ENCODE measurements at places on chromosomes 5 and 9. TPM values are rescaled to one million over a fixed set of nuclear protein-coding genes. Genes with fewer than 3 reads are reported as not detected.
A peak's percentile ranks its signal among the peaks of the same experiment; 100 is the strongest.

CNTNAP3 gene
- 3.8 TPM for total RNA-seq

POLE3 gene
- total RNA-seq = 87.5 TPM

ESM1 gene
- 1.4 TPM for total RNA-seq

TMC1 gene
- total RNA-seq = not detected

DNA sequence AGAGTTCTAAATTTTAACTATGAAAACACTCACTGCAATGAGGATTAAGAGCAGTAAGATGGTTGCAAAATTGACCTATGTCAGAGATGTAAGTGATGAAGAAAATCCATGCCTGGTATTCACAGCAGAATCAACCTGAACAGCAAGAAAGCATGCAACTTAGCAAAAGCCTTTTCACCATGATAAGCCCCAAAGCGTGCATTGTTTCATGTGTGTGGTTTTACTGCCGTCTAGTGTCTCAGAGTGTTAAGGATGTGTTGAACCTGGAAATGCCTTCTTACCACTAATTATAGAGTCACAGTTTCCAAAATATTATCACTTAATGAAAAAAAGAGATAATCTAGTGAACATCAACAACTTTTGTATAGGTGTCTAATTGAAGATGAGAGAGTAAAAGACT, 415.2 kb upstream of the TRPC7 start:
- no peak for DNase-seq

GRCh38 chr5:168753691-168754254, 174.6 kb upstream of the PANK3 start:
- no peak for DNase-seq

DNA sequence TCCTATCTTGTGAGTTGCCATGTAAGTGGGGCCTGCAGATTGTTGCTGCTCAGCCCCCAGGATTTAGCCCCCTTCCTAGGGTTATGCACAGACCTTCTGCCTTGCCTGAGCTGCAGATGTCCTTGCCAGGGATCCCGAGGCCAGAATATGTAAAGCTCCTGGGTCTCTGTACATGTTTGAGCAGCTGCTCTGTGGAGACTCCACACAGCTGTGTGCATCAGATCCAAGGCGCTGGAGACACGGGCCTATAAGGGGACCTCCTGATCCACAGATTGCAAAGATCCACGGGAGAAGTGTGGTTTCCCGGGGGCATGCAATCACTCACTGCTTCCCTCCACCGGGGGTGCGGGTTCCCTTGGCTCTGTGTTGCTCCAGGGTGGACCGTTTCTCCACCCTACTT, 28.9 kb downstream of the TAF11L14 start:
- DNase-seq = no peak

DNA sequence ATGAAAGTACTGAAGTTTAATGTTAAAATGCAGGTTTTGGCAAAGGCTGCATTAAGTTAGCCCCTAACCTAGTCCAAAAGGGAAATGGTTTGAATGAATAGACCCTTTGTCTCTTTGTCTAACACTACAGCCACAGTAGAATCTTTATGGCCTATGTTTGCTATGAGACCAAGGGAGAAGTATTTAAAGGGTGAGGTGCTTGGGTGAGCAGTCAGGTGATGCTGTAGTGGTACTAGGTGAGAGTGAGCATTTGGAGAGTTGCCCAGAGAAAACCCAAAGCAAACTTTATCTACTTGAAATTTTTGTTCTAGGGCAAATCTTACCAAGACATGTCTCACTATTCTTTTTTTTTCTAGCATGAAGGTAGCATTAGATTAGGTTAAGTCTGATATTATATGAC, 1961.4 kb upstream of the WWC1 start:
- no peak for DNase-seq

- DNase-seq = no peak
These were observed 463.5 kb downstream of the RASEF start for GRCh38 chr9:82599336-82599949.

- DNase-seq = no peak
These were observed 16.7 kb downstream of the SLC36A1 start for GRCh38 chr5:151464101-151464500.

DNA sequence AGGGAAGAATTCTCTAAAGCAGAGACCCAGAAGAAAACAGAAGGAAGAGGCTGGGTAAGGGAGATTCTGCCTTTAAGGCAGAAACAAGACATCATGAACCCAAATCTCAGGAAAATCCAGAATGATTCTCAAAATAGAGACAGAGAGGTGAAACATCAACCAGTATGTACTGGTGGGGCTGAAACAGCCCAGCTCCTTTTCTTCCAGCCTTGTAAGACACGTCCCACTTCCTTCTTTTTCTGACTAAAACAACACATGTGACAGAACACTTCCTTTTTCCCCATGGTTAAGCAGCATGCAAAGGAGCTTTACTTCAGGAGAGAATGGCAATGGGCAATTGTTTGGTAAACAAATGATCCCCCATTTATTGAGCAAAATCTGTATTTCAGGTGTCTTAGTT, 230.8 kb upstream of the NR4A3 start:
- no peak for DNase-seq

DNA sequence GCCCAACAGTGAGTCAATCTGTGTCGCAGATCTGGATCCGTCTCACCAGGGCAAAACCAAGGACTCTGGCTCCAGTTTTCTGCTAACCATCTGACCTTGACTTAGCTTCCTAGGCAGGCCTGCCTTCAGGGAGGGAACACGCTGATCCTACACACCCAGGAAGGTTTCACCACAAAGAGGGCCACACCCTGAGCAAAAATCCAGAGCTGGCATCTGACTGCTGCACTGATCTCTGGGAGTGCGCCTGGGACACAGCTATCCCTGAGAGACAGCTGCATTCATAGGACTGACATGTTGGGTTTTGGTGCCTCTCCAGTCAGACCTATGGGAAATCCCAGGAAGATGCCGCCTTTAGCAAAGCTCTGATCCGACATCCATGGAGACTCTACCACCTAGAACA, 47.5 kb downstream of the CDK5RAP2 start:
- DNase-seq = peak; percentile 88

DNA sequence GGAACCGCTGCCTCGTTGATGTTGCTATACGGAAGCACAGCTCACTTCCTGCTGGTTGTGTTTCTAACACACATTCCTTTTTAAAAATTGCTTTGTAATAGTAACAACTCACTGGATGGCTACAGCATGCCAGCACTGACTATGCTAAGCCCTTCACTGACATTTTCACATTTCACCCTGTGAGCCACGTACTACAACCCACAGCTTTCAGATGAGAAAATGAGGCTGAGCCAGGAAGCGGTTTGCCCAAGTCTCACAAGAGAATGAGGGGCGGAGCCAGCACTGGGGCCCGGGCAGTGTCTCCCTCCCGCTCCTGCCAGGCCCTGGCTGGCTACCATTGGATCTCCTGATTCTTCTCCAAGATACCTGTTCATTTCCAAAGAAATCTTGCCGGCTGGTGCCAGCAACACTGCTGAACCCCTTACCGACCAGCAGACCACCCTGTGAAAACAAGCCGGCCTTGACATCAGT, 38.3 kb downstream of the FAM78A start:
- DNase-seq = peak; percentile 30

GRCh38 chr5:23994581-23995370, 487.4 kb downstream of the PRDM9 start:
- peak; percentile 14 for DNase-seq
